ENCODE measurements at places on chromosomes 7 and 10. TPM values are rescaled to one million over a fixed set of nuclear protein-coding genes. Genes with fewer than 3 reads are reported as not detected.
A peak's percentile ranks its signal among the peaks of the same experiment; 100 is the strongest.

DNA sequence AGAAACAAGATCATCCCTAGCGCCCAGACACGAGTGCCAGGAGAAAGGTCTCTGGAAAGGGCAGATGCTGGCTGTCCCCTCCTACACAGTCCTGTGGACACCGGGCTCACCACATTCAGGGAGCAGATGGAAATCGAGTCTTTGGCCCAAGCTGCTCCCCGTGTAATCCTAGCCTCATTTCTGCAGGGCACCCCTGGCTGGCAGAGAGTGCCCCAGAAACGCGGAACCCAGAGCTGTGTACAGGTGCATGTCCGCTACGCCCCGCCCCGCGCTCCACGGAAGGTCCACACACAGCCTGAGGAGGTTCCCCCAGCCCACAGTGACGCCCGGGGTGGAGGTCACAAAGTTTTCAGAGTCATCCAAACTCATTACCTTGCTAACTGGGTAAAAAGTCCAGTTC is 202.8 kb downstream of the MAD1L1 start:
- DNase-seq, result no peak

DNA sequence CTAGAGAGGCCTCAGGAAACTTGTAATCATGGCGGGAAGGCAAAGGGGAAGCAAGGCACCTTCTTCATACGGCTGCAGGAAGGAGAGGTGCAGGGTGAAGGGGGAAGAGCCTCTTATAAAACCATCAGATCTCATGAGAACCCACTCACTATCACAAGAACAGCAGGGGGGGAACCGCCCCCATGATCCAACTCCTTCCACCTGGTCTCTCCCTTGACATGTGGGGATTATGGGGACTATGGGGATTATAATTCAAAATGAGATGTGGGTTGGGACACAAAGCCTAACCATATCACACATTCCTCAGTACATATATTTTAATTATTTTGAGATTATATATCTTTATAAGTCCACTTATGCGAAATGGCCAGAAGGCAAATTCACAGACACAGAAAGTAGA is 8.9 kb downstream of the HK1 start:
- no peak for DNase-seq

DNA sequence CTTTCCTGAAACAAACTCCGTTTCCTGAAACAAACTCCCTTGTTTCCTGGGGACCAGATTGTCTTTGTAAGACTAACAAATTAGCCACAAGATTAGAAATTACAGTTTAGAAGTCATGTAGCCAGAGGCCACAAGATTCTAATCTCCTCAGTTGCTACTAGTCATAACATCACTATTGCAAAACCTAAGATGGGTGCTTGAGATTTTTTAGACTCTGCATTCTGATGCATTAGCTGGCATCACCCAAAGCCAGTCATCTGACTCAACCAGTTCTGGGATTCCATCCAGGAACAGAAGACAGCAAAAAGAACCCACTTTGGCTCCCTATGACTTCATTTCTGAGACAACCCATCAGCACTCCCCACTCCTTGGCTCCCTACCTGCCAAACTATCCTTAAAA is 367.9 kb upstream of the MBL2 start:
- DNase-seq, result no peak

- peak; percentile 20 for DNase-seq
Measured at GRCh38 chr10:88707429-88708155, 1.5 kb downstream of the LIPK start.

DNA sequence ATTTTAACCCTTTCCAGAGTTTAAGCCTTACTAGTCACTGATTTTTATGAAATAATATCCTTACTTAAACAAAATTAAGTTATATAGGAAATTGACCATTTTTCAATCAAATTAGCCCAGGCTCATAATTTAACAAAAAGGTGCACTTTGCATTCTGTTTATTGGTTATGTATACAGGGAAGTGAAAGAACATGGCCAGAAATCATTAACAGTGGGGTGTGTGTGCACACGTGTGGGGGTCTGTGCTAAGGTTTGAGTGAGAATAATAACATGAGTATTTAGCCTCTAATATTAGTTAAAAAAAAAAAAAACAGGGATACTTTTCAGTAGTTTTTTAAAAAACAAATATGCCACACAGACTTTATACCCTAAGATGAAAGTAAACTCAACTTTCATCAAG is 510.5 kb upstream of the PFKP start:
- no peak for DNase-seq

DNA sequence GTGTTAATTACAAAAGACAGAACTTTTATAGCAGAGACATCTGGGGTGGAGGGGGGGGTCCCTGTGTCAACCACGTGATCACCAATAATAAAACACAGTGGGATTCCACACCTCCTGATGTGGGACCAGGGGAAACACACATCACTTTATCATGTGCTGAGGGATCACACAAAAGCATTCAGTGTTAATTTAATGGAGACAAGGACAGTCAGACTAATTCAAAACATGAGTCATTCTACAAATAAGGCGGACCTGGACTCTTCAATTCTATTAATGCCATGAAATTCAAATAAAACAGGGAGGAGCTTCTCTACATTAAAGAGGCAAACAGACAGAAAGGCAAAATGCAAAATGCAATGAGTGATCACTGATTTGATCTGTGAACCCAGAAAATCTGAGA is 67.3 kb upstream of the PFKP start:
- no peak for DNase-seq

- no peak for DNase-seq
Measured at GRCh38 chr7:35691827-35692307, 3.1 kb downstream of the HERPUD2 start.

DNA sequence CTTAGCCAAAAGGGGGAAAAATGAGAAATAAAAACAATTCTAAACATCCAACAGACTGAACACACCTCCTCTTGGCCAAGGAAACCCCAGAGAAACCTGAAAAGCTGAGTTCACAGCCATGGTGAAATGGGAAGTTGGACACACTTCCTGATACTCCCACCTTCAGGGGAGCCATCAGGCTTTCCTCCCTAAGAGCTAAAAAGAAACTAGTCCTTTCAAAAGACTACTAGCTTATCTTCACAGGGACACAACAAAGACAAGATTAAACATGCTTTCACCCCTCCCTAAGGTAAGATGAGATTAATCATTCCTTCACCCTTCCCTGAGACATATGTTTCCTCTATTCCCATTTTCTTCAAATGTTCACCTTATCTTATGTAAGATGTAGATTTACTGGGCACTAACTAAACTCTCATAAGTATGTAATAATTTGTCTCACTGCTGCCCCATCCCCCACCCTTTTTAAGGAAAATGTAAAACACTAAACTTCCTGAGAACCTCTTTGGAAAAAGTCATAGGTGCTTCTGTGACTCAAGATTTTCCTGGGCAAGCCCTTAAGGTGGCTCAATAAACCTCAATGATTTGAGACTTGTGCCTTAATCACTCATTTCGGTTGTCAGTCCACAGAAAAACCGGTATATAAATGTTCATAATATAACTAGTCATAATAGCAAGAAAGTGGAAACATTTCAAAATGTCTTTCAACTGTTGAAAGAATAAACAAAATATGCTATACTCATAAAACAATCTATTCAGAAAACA is 40.5 kb downstream of the HTR7 start:
- DNase-seq, result no peak

DNA sequence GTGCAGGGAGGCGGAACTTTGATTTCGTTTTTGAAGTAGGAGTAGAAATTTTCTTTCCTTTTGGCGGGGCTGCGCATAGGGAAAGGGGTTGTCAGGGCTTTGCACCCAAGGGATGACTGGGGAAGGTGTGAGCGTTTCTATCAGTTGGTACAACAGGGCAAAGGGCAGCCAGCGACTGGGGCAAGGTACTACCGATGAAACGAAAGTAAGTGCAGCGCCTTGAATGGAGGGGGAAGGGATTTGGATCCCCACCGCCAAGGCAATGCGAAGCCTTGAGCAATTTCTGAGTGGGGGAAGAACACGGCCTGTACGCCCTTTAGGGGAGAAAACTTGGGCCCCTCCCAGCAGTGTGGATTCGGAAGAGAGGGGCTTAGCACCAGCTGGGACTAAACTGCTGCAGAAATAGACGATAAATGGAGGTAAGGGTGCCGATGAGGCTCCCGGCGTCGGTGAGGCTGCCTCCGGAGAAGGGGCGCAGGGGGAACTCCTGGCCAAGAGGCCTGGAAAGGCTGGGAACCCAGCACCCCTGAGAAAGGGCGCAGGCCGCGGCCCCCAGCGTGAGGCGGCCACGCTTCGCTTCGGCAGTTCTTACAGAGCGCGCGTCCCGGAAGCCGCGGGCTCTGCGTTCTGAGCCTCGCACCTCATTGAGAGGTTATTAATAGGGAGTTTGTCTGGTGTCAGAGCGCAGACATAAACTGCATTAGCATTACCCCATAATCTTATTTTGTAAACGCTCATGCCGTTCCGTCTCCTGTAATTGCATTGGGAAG is 10.0 kb upstream of the TLX1 start:
- no peak for DNase-seq

DNA sequence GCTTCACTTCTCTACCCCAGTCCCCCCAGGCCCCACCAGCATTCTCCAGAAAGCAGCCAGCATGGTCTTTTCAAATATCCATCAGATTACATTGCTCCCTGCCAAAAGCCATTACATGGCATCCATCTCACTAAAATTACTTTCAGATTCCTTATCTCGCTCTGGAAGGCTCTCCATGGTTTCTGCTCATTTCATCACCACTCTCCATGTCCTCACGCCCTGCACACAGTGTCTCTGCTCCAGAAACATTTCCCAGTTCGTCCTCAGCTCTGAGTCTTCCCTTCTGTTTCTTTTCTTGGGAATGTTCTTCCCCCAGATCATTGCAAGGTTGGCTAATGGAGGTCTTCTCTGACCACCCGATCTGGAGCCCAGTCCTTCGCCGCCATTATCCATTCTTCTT is 499.1 kb downstream of the KCNMA1 start:
- DNase-seq, result no peak

DNA sequence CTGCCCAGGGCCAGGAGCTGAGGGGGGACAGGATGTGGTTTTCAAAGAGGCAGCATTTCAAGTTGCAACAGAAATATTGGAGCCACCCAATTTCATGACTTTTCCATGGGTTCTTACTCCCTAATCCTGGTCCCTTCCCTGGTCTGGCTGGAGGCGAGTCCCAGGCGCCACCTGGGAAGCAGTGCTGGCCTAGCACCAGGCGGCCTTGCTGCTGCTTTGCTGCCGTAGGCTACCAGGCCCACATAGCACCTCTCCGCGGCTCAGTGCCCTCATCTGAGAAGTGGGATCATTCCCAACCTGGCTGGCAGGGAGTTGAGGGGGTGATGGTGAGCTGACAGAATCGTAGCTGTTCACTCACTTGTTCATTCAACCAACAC is 33.7 kb downstream of the ZMIZ1 start:
- DNase-seq, result no peak

- peak; percentile 96 for DNase-seq
Measured at GRCh38 chr7:28685644-28686417, 272.3 kb downstream of the TRIL start.

- peak; percentile 22 for DNase-seq
Measured at GRCh38 chr10:80924063-80924952, 386.6 kb downstream of the SH2D4B start.

- DNase-seq, result no peak
Measured at GRCh38 chr10:24882047-24882698, 70.2 kb downstream of the PRTFDC1 start.

GRCh38 chr10:109071539-109071938 is 851.8 kb downstream of the XPNPEP1 start:
- no peak for DNase-seq

- no peak for DNase-seq
Measured at GRCh38 chr10:112875476-112876267, 74.4 kb upstream of the TCF7L2 start.

DNA sequence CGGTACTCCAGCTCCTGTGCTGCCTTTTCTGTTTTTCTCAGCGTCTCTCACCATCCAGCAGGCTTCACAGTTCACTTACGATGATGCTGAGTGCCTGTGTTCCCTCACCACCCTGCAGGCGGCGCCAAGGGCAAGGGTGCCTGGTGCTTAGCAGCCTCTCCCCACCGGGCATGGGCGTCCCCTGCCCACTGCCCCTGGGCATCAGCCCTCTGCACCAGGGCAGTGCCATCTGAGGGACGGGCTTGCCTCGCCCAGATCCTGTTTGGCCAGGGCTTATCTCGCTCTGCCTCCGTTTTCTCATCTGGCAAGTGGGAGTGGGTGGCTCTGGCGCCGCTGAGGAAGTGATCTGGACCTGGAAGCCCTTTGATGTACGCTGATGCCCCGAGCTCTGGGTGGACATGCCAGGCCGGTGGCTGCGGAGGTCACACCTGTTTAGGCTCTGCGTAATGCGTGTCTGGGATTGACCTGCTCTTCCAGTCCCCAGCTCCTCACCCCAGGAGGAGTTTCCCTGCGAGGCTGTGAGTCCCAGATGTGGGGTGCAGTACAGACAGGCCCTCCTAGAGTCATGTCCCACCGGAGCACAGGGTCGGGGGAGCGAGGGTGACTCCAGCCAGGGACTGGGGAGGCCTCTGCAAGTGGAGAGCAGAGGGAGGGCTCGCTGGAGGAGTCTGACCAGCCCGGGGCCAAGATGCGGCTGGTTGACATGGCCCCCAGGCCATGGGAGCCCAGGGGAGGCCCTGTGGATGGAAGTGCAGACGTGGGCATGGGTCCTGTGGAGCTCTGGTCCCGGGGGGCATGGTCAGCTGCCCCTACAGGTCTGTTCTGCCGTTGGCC is 11.8 kb downstream of the TTYH3 start:
- DNase-seq, result no peak

- no peak for DNase-seq
Measured at GRCh38 chr7:107130487-107131220, 38.1 kb upstream of the HBP1 start.

GRCh38 chr7:117225536-117225935 is 97.3 kb downstream of the WNT2 start:
- DNase-seq, result no peak

- no peak for DNase-seq
Measured at GRCh38 chr7:27476493-27476892, 186.2 kb downstream of the HIBADH start.

The EVX1 gene
- total RNA-seq, result not detected

The PLAU gene
- 137 TPM for total RNA-seq

The NRAP gene
- not detected for total RNA-seq

The ASB10 gene
- total RNA-seq, result not detected

The STRIP2 gene
- total RNA-seq, result 5.8 TPM

The PPP1R9A gene
- 7.0 TPM for total RNA-seq

The DLD gene
- total RNA-seq, result 53.0 TPM

The H2BK1 gene
- not detected for total RNA-seq

The AEBP1 gene
- 40.8 TPM for total RNA-seq

The COPS6 gene
- 92.1 TPM for total RNA-seq

The PON3 gene
- total RNA-seq, result not detected

The MUC12 gene
- not detected for total RNA-seq
